ENCODE measurements at places on chromosomes 4 and X. TPM values are rescaled to one million over a fixed set of nuclear protein-coding genes. Genes with fewer than 3 reads are reported as not detected.
A peak's percentile ranks its signal among the peaks of the same experiment; 100 is the strongest.

The STARD8 gene
- total RNA-seq: 2.1 TPM

- DNase-seq: no peak
- H3K4me1 ChIP-seq: no peaks in the 10 kb centered on the region
- H3K36me3 ChIP-seq: no peaks in the 10 kb centered on the region
- H3K4me3 ChIP-seq: no peak overlapping the region
- H3K27me3 ChIP-seq: no peaks in the 10 kb centered on the region
Observed at GRCh38 chrX:73447311-73447794, 500 bp downstream of the CDX4 start.

DNA sequence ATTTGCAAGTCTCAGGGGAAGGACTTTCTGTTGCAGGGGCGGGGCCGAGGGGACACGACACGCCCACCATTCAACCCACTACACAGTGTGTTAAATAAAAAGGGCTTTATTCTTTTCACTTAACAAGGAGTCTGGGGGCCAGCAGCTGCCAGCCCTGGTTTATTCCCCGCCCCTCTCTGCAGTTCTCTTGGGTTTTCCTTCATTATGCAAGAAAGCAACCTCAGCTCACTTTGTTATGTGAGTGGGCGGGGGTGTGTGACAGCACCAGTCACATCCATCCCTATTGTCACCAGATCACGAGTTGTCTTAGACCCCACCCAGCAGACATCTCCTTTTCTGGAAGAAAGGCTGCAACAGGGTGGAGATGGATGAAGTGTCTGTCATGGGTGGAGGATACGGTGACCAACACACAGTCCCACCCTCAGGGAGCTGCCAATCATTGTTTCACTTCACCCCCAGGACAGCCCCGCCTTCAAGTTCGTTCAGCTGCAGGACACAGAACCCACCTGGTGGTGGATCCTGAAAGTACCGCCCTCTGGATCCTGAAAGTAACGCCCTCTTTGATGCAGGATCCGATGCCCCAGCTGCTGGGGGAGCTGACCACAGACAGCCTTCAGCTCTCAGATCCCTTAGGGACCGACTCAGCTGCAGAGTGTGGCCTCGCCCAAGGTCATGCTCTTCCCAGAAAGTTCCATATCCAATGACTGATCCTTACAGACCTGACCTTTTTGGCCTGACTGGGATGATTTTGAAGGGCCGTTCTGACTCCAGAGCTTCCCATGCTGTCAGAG, 79.6 kb downstream of the SMIM20 start:
- H3K36me3 ChIP-seq: no peaks in the 10 kb centered on the region
- H3K27ac ChIP-seq: no peak overlapping the region
- H3K4me3 ChIP-seq: no peak overlapping the region
- peaks cover 25% of the 10 kb centered on the region for H3K4me1 ChIP-seq

DNA sequence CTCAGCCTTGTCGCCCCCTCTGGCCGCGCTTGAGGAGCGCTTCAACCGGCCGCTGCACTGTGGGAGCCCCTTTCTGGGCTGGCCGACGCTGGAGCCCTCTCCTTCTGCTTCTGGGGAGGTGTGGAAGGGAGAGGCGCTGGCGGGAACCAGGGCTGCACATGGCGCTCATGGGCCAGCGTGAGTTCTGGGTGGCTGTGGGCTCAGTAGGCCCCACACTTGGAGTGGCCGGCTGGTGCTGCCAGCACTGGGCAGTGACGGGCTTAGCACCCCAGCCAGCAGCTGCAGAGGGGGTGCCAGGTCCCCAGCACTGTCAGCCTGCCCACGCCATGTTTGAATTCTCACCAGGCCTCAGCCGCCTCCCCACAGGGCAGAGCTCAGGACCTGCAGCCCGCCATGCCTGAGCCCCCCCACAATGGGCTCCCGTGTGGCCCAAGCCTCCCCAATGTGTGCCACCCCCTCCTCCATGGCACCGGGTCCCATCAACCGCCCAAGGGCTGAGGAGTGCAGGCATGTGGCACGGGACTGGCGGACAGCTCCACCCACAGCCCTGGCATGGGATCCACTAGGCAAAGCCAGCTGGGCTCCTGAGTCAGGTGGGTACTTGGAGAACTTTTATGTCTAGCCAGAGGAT, 615.2 kb downstream of the TRIML1 start:
- no peak for DNase-seq
- H3K36me3 ChIP-seq: 0 out of 2 replicates have a peak, but pooled peaks cover 4% of the 10 kb centered on the region
- H3K27me3 ChIP-seq: no peaks in the 10 kb centered on the region
- no peaks in the 10 kb centered on the region for H3K4me1 ChIP-seq
- no peak overlapping the region for H3K27ac ChIP-seq

The ARHGAP6 gene
- total RNA-seq: 1.1 TPM

- no peaks in the 10 kb centered on the region for H3K27me3 ChIP-seq
- DNase-seq: no peak
- H3K4me1 ChIP-seq: peaks cover 50% of the 10 kb centered on the region
Observed at GRCh38 chr4:182427554-182427953, 184.4 kb downstream of the TENM3 start.

- no peak for DNase-seq
- H3K27ac ChIP-seq: no peak overlapping the region
- H3K27me3 ChIP-seq: no peaks in the 10 kb centered on the region
- no peak overlapping the region for H3K4me3 ChIP-seq
Observed at GRCh38 chr4:134189480-134189879, 12.1 kb downstream of the PABPC4L start.

The CFAP99 gene
- not detected for total RNA-seq

DNA sequence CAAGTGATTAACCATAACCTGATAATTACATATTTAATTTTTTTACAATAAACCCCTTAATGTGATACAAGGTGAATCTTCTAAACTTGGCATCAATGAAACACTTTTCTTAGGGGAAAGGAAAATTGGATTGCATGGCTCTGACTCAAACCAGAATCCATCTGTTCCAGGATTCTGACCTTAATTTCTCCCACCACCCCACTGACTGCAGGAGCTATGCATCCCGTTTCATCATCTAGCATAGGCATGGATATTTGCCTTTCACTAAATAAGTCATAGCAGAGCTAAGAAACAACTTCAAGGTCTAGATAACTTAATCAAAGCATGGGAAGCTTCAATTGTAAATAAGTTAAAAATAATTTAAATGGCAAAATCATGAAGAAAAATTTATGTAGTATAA, 156.3 kb downstream of the BTC start:
- H3K27me3 ChIP-seq: peaks cover 13% of the 10 kb centered on the region
- H3K36me3 ChIP-seq: peaks cover 4% of the 10 kb centered on the region
- peaks cover 17% of the 10 kb centered on the region for H3K4me1 ChIP-seq

The POU4F2 gene
- total RNA-seq: not detected

- peaks cover 26% of the 10 kb centered on the region for H3K4me1 ChIP-seq
- H3K4me3 ChIP-seq: peak overlapping the region; percentile 60
- peak overlapping the region; percentile 52 for H3K27ac ChIP-seq
- H3K27me3 ChIP-seq: no peaks in the 10 kb centered on the region
- DNase-seq: peak; percentile 63
Observed at GRCh38 chrX:34848281-34848680, 94.3 kb upstream of the FAM47B start.

DNA sequence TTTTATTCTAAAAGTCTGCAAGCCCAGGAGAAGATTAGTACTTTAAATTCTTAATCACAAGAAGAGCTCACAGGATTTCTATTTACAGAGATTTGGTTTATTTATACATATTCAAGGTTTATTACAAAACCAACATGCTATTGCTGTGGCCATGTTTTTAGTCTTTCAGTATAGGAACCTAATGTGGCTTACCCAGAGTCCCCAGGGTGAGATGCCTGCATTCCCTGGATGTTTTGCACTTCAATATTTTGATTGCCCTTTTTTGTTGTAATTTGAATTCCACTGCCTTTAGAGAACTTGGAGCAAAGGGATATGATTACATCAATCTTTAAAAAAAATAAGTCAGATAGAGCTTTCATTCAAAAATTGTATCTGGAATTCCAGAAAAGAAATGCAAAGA, 146.0 kb upstream of the FRMPD4 start:
- no peak overlapping the region for H3K4me3 ChIP-seq
- H3K27ac ChIP-seq: no peak overlapping the region
- DNase-seq: no peak
- H3K36me3 ChIP-seq: no peaks in the 10 kb centered on the region
- H3K27me3 ChIP-seq: no peaks in the 10 kb centered on the region
- no peaks in the 10 kb centered on the region for H3K4me1 ChIP-seq

- H3K36me3 ChIP-seq: peaks cover 14% of the 10 kb centered on the region
- peak overlapping the region; percentile 72 for H3K4me3 ChIP-seq
- no peak for DNase-seq
- peaks cover 24% of the 10 kb centered on the region for H3K4me1 ChIP-seq
- H3K27me3 ChIP-seq: peaks cover 3% of the 10 kb centered on the region
Observed at GRCh38 chr4:34412911-34413310, 1831.4 kb downstream of the ARAP2 start.

- H3K4me1 ChIP-seq: peaks cover 47% of the 10 kb centered on the region
- H3K4me3 ChIP-seq: peak overlapping the region; percentile 66
- no peaks in the 10 kb centered on the region for H3K36me3 ChIP-seq
- peak overlapping the region; percentile 78 for H3K27ac ChIP-seq
- peak; percentile 14 for DNase-seq
Observed at GRCh38 chr4:26023203-26023972, 109.4 kb downstream of the SMIM20 start.

DNA sequence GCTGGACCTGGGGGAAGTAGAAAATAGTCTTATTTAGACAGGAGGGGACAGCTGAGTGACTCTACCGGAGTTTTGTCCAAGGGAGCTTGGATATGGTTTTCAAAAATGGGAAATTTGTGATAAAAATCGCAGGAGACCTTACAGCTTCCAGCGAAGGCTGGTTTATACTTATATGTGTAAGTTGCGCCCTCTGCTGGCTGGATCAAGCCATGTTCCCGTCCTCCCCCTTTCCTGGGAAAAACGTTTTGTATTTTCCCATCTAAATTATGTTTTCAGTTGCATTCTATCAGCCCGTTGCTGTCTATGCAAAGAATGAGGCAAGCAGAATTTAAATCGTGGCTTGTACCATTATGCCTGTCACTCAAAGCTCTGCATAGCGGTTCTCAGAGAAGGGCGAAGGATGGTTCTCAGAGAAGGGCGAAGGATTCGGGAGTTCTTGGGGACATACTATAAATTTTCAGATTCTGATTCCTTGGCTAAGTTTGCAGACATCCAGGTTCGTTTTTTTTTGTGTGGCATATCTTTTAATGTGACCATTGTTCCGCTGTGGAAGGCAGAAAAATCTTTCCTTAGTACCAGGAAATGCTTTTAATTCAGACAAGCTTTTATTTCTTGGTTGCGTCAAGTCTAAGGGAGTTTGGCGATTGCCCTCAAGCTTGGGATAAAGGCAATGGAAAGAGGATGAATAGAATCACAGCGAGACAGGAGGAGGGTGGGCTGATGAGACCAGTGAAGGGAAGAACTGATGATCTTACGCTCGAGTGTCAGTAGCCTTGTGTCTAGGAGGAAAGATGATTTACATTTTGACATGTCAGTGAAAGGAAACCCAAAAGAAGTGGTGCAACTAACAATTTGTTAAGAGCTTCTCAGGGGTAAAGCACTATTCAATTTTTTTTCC, 128.5 kb upstream of the ARX start:
- no peaks in the 10 kb centered on the region for H3K36me3 ChIP-seq
- peaks cover 7% of the 10 kb centered on the region for H3K27me3 ChIP-seq
- no peaks in the 10 kb centered on the region for H3K4me1 ChIP-seq

GRCh38 chrX:125132274-125132673, 187.4 kb upstream of the TEX13C start:
- DNase-seq: no peak
- H3K27ac ChIP-seq: no peak overlapping the region
- H3K4me3 ChIP-seq: no peak overlapping the region

GRCh38 chr4:167785523-167785922, 306.8 kb upstream of the ANXA10 start:
- no peaks in the 10 kb centered on the region for H3K4me1 ChIP-seq
- H3K36me3 ChIP-seq: no peaks in the 10 kb centered on the region
- no peak overlapping the region for H3K4me3 ChIP-seq
- DNase-seq: no peak
- no peak overlapping the region for H3K27ac ChIP-seq

DNA sequence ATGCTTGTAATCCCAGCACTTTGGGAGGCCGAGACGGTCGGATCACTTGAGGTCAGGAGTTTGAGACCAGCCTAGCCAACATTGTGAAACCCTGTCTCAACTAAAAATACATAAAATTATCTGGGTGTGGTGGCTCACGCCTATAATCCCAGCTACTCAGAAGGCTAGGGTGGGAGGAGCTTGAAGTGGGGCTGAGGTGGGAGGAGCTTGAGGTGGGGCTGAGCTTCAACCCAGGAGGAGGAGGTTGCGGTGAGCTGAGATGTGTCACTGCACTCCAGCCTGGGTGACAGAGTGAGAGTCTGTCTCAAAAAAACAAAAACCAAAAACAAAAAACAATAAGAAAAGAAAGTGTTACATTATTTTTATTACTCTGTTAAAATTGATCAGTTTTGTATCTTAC, 1164.4 kb upstream of the IGFBP7 start:
- no peaks in the 10 kb centered on the region for H3K4me1 ChIP-seq
- H3K4me3 ChIP-seq: no peak overlapping the region
- H3K27me3 ChIP-seq: no peaks in the 10 kb centered on the region
- H3K36me3 ChIP-seq: no peaks in the 10 kb centered on the region
- H3K27ac ChIP-seq: no peak overlapping the region

GRCh38 chr4:85500110-85500867, 25.3 kb downstream of the ARHGAP24 start:
- H3K4me1 ChIP-seq: peaks cover 61% of the 10 kb centered on the region
- no peak overlapping the region for H3K27ac ChIP-seq
- no peak for DNase-seq
- H3K4me3 ChIP-seq: no peak overlapping the region
- H3K36me3 ChIP-seq: peaks cover 10% of the 10 kb centered on the region
